ENCODE measurements at places on chromosomes 6 and 20. TPM values are rescaled to one million over a fixed set of nuclear protein-coding genes. Genes with fewer than 3 reads are reported as not detected.

- no peaks in the 10 kb centered on the region for H3K4me1 ChIP-seq
- no peak overlapping the region for H3K27ac ChIP-seq
- DNase-seq, result no peak
- H3K36me3 ChIP-seq, result no peaks in the 10 kb centered on the region
- H3K27me3 ChIP-seq, result no peaks in the 10 kb centered on the region
- no peak overlapping the region for H3K4me3 ChIP-seq
Measured at GRCh38 chr6:114053791-114054190, 82.8 kb upstream of the HDAC2 start.

DNA sequence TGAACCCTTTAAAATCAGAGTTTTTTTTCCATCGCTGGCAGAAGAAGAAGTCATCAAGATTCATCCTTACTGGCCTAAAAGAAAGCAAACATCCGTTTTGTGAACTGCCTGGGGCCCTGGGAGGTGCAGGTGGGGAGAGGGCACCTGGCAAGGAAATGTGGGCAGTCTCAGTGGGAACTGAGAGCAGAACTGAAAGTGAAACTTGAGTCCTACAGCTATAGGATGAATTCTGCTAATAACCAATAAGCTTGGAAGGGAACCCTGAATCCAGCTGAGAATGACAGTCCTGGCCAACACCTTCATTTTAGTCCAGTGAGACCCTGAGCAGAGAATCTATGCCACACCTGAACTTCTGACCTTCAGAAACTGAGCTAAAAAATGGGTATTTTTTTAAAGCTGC lies 130.1 kb upstream of the ASCC3 start:
- no peak overlapping the region for H3K4me3 ChIP-seq
- H3K36me3 ChIP-seq, result no peaks in the 10 kb centered on the region
- no peaks in the 10 kb centered on the region for H3K27me3 ChIP-seq
- H3K27ac ChIP-seq, result no peak overlapping the region

GRCh38 chr20:50594591-50595432 lies 84.6 kb downstream of the PTPN1 start:
- H3K4me1 ChIP-seq, result peaks cover 6% of the 10 kb centered on the region
- H3K4me3 ChIP-seq, result no peak overlapping the region
- no peak overlapping the region for H3K27ac ChIP-seq
- H3K27me3 ChIP-seq, result no peaks in the 10 kb centered on the region
- no peak for DNase-seq

DNA sequence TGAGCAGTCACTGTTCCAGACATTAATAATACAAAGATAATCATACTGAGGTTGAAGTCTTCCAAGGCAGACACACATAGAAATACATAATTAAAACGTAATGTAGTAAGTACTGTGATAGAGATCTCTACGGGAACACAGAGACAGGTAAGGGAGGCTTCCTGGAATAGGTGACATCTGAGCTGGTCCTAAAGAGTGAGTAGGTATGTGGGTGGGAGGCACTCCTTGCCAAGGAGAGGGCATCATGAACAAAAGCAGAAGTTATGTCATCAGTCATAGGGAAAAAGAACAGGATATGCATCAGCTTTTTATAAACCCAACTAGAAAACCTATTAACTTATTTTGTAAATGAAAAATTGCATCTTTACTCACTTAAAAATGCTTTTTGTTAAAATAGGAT lies 110.0 kb downstream of the MAP7 start:
- no peak overlapping the region for H3K27ac ChIP-seq
- no peak for DNase-seq
- H3K4me3 ChIP-seq, result no peak overlapping the region
- no peaks in the 10 kb centered on the region for H3K27me3 ChIP-seq
- no peaks in the 10 kb centered on the region for H3K4me1 ChIP-seq

The SIRPB2 gene
- total RNA-seq, result 1.7 TPM

DNA sequence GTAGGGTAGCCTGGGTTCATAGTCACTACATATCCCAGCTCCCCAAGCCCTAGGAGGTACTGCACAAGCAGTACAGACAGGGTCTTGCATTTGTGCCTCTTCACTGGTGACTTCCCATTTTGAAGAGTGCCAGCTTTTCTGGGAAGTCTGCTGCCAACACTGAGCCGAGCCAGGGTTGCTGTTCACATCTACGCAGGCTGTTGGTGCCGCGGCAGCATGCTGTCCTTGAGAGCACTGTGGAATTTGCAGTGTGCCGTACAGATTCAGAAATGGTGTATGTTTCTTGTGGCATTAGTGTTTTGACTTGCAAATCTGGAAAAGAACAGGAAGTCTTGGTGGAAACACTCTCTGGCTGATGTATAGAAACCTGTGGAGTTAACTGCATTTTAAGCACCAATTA lies 67.5 kb downstream of the JARID2 start:
- peak; percentile 28 for DNase-seq
- peaks cover 4% of the 10 kb centered on the region for H3K4me1 ChIP-seq
- H3K27me3 ChIP-seq, result no peaks in the 10 kb centered on the region
- H3K4me3 ChIP-seq, result no peak overlapping the region
- H3K27ac ChIP-seq, result peak overlapping the region; percentile 16

The SLC22A1 gene
- total RNA-seq, result 1.3 TPM

The SLC29A1 gene
- 30.6 TPM for total RNA-seq

DNA sequence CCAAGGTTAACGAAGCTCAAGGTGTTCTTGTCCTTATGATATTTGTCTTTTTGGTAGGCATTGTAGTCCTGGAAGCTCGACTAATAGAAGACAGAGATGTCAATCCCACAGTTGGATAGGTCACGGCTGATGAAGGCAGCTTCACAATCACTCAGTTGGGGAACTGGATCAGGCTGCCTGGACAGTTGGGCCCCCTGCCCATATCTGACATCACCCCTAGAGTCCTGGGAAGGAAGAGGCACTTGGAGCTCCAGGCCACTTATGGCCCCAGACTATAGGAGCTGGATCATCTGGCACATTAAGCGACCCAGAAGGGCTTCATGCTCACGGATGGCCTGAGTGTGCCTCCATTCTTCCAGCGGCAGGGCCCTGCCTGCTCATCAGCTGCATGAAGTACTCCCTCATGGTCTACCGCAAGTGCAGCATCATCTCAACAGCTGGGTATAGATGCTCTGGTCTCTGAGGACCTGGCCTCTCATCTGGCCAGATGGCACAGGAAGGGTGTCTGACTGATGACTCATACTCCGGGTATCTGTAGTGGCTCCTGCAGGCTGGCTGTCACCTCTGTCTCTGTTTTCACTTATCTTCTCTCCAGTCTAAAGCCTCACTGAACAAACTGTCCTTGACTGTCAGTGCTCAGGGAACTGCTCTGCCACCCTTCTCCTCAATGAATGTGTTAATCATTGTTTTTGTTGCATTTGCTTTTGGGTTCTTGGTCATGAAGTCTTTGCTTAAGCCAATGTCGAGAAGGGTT lies 29.2 kb upstream of the SSR1 start:
- DNase-seq, result no peak
- H3K4me1 ChIP-seq, result no peaks in the 10 kb centered on the region
- H3K27ac ChIP-seq, result no peak overlapping the region
- H3K36me3 ChIP-seq, result no peaks in the 10 kb centered on the region

The OR14J1 gene
- not detected for total RNA-seq

DNA sequence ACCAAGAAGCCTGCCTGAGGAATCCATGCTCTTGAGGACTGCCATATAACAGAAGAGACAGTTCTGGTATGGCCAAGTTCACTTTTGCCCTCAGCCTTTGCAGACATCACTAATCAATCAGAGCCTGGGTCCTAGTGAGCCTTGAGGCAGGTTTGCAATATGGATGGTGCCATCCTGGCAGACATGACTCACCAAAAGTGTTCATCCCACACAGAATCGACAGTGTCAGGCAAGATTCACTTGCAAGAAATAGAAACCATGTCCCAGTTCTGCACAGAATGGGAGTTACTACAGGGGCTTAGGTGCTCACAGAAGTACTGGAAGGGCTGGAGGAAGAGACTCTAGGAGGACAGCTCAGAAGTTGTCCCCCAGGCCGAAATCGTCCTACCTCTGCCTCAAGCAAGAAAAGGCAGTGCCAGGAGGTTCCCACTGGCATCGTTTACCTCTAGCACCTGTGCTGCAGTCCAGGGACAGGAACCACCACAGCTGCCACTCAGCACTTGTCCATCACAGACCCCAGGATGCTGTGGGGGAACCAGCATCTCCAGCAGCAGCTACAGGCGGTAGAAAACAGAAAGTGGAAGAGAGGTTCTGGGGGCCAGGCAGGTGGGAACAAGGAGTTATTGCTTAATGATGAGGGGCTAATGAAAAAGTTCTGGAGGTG lies 42.6 kb upstream of the PHACTR3 start:
- no peak overlapping the region for H3K4me3 ChIP-seq
- H3K36me3 ChIP-seq, result no peaks in the 10 kb centered on the region
- H3K27ac ChIP-seq, result no peak overlapping the region
- H3K27me3 ChIP-seq, result no peaks in the 10 kb centered on the region
- H3K4me1 ChIP-seq, result no peaks in the 10 kb centered on the region

- H3K4me3 ChIP-seq, result no peak overlapping the region
- DNase-seq, result peak; percentile 74
- H3K4me1 ChIP-seq, result peaks cover 3% of the 10 kb centered on the region
- no peaks in the 10 kb centered on the region for H3K27me3 ChIP-seq
Measured at GRCh38 chr6:44151348-44152108, 7.1 kb upstream of the CAPN11 start.

The BCL2L1 gene
- total RNA-seq, result 43.4 TPM
